Naive thymus-derived CD4-positive, alpha-beta T cell (primary cell): ENCODE measurements at places on chromosomes 2 and 18.

GRCh38 chr2:126661702-126662500, 5.9 kb downstream of the GYPC start:
- DNase-seq = no peak

- no peak for DNase-seq
Measured at GRCh38 chr2:113829761-113830160, 60.1 kb upstream of the ACTR3 start.

GRCh38 chr18:34600158-34600557, 109.9 kb upstream of the DTNA start:
- no peak for DNase-seq

DNA sequence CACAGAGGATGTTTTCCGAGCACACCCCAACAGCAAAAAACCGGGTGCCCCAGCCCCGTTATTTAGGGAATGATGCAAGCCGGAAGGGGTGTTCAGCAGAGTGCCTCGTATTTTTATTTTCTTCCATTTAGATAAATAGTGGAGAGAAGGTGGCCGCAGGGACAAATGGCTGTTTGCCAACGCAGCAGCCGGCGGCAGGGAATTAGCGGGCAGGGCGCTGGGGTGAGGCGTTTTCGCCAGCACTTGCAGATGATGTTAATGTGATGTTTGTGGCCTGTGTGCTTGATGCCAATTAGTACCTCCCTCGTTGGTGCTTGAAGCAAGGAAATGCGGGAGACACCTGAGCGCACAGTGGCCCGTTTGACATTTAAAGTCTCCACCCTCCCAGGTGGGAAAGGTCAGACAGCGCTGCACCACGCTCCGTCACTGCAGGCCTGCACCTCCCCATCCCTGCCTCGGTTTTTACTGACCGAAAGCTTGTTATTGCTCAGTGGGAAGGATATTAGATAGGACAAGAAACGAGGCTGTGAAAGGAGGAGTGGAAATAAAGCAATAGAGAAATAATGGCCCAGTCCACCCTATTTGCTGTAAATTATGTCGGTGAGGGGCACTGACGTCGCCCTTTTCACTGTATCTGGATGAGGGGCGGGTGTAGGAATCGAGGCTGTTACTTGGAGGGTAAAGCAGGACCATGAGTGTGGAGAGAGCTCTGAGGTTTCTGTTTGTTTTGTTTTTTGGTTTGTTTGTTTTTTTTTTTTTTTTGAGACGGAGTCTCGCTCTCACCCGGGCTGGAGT, 39.1 kb downstream of the NFATC1 start:
- no peak for DNase-seq

GRCh38 chr2:88131201-88131998, 3.5 kb upstream of the FABP1 start:
- DNase-seq = no peak
